ENCODE measurements at places on chromosomes 12 and 14.

DNA sequence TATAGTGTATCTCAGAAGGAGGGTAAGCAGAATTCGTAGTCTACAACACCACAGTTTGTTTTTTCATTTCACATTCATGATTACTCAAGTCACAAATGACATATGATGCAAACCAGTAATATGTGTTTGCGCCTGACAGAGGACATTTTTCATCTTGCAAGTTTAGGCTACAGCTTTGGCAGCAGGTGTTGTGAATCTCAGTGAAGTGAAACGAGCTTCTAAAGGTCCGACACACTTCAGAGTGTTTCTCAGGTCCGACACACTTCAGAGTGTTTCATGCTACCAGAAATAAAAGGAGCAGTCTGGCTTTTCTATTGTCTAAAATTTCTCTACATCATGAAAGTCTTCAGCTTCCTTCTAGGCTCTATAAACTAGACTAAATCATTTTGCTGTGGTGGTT lies 22.7 kb downstream of the CLEC14A start:
- DNase-seq: no peak

GRCh38 chr12:96121271-96121711 lies 72.9 kb upstream of the ELK3 start:
- no peak for DNase-seq

- no peak for DNase-seq
These were observed 240.8 kb upstream of the PWP1 start for GRCh38 chr12:107444771-107445170.

DNA sequence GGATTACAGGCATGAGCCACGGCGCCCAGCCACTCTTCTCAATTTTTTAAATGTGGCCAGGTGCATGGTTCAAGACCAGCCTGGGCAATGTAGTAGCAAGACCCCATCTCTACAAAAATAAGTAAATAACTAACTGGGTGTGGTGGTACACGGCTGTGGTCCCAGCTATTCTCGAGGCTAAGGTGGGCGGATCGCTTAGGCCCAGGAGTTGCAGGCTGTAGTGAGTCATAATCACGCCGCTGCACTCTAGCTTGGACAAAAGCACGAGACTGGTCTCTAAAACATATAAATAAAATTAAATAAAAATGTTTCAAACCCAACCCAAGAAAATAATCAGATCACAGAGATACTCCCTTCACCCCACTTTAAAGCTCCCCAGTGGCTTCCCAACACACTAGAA lies 8.9 kb downstream of the KDM2B start:
- no peak for DNase-seq

DNA sequence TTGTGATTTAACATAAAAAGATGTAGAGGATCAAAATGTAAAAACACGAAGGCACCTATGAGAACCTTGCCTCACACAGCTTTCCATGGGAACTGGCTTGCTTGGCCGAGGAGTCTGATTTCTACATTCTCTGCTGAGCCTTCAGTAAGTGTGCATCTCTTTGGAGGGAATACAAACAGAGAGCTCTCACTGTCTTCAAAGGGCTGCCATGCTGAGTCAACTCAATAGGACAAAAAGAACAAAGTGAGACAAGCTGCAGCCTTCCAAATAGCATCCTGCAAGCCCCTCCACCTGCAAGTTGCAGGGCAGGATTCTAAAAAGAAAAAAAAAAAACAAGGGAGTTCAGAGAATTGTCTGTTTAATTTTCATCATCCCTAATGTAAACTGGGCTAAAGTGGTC lies 411.9 kb downstream of the NELL2 start:
- no peak for DNase-seq
